ENCODE measurements at places on chromosomes 5 and 9.

- DNase-seq = peak; percentile 39
These were observed 18.1 kb upstream of the SSBP2 start for GRCh38 chr5:81768935-81769452.

DNA sequence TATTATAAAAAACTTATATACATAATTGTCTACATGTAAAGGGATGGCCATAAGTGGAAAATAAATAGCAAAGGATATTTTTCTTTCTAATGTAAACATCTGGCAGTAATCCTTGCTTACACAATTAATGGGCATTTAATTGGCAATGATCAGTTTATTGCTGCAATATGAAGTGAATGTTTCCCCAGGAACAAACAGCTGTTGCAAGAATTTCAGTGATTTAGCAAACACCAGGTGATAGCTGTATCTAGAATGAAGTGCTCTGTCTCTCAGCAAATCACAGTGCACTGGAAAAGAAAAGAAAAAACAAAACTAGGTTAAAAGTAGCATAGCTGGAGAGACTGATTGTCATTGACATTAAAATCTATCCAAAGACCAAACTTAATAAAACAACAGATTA lies 594.5 kb upstream of the ARRDC3 start:
- DNase-seq = no peak

- no peak for DNase-seq
These were observed 124.5 kb upstream of the KLF9 start for GRCh38 chr9:70539001-70539400.

GRCh38 chr9:75000835-75001234 lies 27.3 kb downstream of the CARNMT1 start:
- no peak for DNase-seq

GRCh38 chr5:94746731-94747124 lies 128.3 kb downstream of the SLF1 start:
- DNase-seq = no peak

DNA sequence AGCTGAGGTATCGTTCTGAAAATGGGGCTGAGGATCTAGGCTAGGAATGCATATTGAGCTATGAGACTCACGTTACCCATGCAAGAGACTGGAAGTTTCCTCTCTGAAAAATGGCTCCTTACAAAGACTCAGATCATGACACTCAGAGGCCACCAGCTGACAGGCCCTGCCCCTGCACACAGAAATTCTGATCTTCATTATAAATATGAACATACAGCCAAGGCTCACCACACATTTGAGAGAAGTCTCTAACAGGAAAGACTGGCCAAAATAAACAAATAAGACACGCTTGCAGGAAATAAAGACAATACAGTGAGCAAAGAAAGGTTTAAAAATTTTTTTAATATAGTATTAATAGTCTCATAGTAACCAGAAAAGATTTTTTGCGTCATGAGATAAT lies 365.9 kb downstream of the NFIB start:
- DNase-seq = no peak

DNA sequence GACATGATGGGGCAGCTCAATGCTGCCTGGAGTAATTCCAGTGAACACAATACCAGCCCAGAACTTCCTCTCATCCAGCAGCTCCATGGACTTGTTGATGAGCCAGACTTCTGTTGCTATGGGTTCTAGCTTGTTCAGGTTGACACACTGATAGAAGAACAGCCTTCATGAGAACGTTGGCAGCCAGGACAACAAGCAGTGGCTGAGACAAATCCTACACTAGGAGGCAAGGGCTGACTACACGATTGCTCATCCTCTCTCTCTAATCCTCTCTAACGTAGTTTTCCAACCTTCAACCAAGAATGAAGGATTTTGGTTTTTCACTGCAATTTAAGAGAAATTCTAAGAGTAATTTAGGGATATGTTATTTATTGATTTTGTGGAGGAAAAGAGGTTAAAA lies 67.8 kb downstream of the NIPSNAP3B start:
- no peak for DNase-seq

DNA sequence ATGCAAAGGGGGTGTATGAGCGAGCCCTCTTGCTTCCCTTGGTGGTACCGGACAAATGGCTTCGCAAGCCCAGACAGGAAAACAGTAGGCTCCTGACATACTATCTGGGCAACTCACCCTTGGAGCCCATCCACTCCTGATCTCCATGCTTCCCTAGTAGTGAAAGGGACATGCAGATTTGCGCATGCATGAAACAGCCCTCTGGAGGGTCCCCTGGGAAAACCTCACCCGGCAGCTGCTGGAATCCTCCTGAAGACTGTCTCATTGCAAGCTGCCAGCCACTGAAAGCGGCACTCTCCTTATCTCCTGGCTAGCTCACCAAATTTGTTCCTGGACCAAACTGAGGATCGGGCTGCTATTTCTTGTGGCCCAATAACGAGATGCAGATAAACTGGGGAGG lies 10.2 kb downstream of the ZNF169 start:
- no peak for DNase-seq

- DNase-seq = no peak
These were observed 1.3 kb downstream of the SLC35D2 start for GRCh38 chr9:96382175-96382574.

- no peak for DNase-seq
These were observed 84.8 kb downstream of the TLE1 start for GRCh38 chr9:81604306-81605169.

- no peak for DNase-seq
These were observed 1.9 kb downstream of the CD14 start for GRCh38 chr5:140631036-140631417.

DNA sequence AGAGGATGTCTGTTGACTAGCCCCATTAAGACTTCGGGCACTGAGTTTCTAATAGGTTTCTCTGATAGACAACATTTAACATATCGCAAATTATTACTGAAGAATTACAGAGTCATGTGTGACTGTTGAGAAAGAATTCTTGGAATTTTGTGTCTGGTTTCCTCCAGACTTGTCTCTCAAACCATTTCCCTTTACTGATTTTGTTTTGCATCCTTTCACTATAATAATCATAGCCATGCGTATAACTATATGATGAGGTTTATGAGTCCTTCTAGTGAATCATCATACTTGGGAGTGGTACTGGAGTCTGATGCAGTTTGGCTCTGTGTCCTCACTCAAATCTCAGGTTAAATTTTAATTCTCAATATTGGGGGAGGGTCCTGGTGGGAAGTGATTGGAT lies 27.0 kb downstream of the ZNF169 start:
- DNase-seq = no peak

DNA sequence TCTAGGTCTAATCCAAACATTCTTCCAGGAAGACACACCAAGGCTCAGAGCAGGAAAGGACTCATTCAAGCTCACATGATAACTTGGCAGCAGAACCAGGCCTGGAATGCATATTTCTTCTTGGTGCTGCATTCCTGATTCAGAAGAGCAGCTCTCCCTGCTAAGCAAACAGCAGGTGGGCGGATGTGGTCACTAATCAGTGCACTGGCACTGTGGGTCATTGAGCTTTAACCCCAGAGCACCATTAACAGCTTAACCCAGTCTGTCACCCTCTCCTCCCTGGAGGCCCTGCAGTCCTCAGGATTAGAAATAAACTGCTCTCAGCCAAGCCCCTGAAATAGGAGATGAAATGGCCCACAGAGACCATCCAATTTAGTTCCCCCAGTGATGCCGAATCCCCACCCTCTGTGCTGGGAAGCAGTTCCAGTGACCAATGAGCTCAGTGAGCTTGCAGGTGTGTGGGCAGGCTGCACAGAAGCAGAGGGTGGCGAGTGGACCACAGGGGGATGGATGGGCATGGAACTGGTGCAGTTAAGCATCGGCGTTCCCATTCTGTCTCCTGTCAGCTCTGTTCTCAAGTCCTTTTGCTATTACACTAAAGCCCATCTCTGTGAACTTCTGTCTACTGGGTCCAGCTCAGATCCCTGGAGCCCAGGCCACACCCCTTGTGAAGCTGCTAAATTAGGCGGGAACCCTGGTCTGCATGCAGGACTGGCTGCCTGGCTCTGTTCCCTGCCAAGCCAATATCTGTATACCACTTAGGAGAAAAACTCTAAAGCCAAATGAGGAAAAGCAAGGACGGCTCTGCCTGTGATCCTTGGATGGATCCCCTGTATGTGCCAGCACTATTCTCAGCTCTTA lies 16.6 kb upstream of the MEGF9 start:
- peak; percentile 63 for DNase-seq

DNA sequence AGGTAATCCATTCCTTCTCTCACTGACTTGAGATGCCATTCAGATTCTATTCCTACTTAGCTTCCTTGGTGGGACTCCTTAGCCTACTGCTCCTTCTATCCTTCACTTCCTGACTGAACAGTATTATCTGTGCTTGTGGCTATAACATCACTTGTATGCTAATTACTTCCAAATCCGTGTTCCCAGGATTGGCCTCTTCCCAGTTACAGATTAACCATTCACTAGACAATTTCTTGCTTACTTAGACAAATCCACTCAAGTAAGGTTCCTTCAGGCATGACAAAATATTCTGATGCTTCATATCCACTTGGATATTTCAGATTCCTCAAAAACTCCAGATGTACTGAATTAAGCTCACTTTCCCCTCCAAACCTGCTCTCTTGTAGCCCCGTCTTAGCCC lies 18.3 kb downstream of the LIFR start:
- no peak for DNase-seq

- DNase-seq = no peak
These were observed 464.5 kb upstream of the RGMB start for GRCh38 chr5:98308960-98309359.

DNA sequence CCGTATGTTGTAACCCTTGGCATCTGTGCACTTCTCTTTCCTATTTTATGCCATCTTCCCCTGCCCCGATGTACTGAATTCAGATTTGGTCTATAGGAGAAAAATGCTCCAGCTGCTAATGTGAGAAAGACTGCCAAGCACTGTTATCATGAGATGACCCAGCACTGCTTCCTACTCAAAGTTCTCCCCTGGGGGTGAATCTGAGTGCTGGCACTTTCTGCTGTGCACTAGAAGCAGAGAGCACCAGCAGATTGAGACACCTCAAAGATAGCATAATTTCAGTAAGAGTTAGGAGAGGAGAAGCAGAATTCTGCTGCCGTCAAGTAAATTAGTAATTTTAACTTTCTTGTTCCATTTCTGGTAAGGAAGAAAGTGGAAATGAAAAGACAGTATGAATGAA lies 92.8 kb upstream of the ACOT12 start:
- no peak for DNase-seq

DNA sequence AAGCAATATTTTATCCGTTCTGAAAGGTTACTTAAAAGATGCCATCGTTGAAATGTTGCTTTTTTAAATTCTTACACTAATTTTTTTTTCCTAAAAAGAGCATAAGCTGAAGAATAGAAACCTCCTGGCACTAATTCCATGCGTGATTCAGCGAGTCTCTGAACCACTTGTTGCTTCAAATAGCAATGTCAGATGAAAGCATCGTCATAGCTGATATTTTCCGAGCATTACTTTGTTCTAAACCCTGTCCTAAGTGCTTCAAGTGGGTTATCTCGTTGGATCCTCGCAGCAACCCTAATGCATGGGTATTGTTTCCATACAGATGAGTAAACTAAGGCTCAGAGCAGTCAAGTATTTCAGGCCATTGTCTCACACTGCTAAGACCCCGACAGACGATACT lies 79.7 kb downstream of the CDH6 start:
- DNase-seq = no peak

GRCh38 chr5:72390836-72391235 lies 70.7 kb downstream of the PTCD2 start:
- DNase-seq = no peak

- DNase-seq = no peak
These were observed 18.3 kb downstream of the ACTL7B start for GRCh38 chr9:108837530-108837929.

DNA sequence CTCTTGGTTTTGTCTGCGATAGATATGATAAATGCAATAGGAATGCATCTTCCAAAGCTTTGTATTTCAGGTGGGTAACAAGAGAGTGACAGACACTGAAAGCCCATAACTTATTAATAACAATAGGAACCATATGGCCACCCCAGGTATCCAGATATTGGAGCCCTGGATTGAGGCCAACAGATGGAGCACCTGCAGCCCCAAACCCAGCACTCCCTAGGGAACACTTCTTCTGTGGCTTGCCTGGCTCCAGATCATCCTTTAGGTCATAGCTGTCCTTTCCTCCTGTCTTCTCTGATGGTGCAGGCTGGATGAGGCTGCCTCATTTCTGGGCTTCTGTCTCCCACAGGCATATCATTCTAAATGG lies 5.0 kb upstream of the IL3 start:
- no peak for DNase-seq

DNA sequence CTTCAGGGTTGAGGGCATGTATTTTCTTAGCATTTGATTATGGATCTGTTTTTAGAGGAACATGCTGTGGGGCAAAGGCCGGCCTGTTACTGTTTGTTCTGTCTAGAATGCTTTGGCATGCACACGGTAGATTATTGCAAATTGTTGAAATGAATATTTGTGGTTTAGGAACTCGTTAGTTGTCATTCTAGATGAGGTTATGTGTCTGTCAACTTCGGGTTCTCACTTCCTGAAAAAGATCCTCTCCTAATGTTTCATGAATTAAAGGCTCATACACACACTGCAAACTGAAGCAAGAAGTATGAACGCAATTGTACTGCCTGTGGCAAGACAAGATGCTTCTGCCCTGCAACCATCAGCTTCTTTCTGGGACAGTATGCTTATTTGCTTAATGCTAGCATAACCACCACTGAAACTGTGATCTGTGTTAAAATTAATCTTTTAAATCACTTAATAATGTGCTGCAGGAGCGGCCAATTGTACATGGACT lies 99.6 kb downstream of the BASP1 start:
- DNase-seq = peak; percentile 52

GRCh38 chr5:40734986-40735385 lies 20.8 kb downstream of the TTC33 start:
- DNase-seq = no peak

DNA sequence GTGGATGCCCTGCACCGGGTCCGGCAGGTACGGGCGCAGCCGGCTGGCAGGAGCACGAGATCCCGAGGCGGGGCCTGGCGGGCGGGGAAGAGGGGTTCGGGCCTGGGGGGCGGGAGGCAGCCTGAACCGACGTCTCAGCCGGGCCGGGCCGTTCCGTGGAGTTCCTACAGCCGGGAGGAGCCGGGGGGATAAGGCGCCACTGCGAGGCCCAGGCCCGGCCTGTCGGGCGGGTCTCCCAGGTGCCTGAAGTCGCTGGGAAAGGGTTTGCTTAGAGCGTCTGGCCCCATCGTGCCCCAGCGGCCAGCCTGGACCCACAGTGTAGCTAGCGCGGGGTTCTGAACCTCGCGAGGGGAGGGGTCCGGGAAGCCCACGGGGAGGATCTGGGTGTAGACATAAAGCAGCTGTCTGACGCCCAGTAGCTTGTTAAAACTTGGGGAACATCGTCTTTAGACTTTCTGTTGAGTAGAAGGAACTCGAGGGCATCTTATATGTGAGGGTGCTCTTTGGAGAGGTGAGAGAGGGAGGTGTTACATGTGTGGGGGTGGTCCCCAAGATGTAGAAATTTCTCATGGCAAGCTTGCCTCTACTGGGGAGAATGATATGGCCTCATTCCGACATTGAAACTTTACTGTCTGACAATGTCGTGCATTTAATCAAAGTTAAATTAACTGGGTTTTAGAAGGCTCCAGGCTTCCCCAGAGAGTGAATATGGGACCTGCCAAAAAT lies 524 bp downstream of the FUBP3 start:
- no peak for DNase-seq

GRCh38 chr9:126331964-126332748 lies 5.5 kb downstream of the MVB12B start:
- no peak for DNase-seq

Data from AG09319 (cell line).